ENCODE measurements at places on chromosomes 16 and 17.

GRCh38 chr17:14135906-14136590 is 66.7 kb downstream of the COX10 start:
- DNase-seq, result no peak

GRCh38 chr16:53048139-53048915 is 4.4 kb downstream of the CHD9NB start:
- no peak for DNase-seq

GRCh38 chr17:80743181-80743771 is 198.6 kb downstream of the RPTOR start:
- DNase-seq, result no peak

- no peak for DNase-seq
Measured at GRCh38 chr17:58330997-58331814, 2.6 kb upstream of the TSPOAP1 start.

DNA sequence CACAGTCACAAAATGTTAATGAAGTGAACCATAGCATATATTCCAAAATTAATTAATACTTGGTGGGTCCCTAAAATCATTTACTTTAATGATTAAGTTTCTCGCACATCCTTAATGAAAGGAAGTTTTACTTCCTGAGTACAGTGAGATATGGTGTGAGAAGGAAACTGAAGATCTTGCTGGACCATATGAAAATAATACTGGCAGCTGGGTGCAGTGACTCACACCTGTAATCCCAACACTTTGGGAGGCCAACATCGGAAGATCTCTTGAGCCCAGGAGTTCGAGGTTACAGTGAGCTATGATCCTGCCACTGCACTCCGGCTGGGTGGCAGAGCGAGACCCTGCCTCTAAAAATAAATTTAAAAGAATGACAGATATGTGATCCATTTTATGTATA is 62.5 kb downstream of the ABCA8 start:
- no peak for DNase-seq

DNA sequence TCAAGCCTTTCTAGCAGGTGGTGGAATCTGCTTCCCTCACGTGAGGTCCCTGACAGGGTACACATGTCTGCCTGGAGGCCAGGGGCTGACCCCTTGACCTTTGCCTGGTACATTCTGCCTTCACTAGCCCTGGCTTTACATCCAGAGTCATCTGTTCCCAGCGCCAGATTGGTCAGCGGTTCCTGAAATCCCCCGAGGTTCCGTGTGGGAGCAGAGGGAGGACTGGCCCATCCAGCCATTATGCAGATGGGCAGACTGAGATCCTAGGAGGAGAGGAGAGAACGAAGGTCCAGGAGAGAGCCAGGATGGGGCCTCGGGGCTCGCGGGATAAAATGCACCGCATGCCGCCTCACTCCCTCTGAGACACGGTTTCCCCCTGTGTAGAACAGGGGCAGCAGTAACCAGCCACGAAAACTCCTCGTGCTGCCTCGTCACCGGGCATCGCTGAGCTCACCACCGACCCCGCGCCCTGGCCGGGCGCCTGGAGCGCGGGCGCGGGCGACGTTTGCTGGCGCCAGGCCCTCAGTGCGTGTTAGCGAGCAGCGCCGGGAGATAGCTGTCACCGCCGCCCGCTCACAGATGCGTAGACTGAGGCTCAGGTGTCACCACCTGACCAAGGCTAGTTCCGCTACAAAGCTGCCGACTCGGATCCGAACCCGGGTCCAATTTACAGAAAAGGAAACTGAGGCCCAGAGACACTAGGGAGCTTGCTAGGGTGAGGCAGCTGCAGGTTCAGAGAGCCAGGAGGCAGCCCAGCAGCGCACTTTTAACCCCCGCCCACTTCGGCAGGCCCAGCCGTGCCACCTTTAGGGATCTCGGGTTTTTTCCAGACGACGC is 811 bp upstream of the MAP2K3 start:
- DNase-seq, result peak; percentile 22

- DNase-seq, result no peak
Measured at GRCh38 chr17:57602896-57603295, 142.2 kb downstream of the CCDC182 start.

- DNase-seq, result no peak
Measured at GRCh38 chr17:76568811-76569221, 16.8 kb downstream of the ST6GALNAC2 start.

- no peak for DNase-seq
Measured at GRCh38 chr17:3968886-3969524, 4.8 kb upstream of the ATP2A3 start.

DNA sequence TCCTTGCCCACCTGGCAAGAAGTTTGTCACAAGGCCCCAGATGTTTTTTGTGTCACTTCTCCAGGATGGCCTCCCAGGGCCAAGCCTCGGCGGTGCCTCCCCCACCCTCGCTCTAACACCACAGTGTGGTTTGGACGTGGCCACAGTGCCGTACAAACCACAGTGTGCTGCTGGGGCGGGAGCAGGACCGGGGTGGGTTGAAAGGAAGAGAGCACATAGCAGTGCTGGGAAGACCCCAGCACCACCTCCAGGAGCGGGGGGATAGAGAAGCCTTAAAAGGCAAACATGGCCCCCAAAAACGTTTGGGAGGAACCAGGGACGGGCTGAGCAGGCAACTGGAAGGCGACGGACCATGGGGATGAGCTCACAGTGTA is 5.0 kb upstream of the BCL6B start:
- DNase-seq, result no peak

GRCh38 chr16:89722392-89723278 is 1.3 kb downstream of the ZNF276 start:
- peak; percentile 56 for DNase-seq

GRCh38 chr16:79328402-79329165 is 272.0 kb downstream of the MAF start:
- DNase-seq, result no peak

GRCh38 chr17:4199818-4200402 is 56.9 kb downstream of the CYB5D2 start:
- peak; percentile 18 for DNase-seq

GRCh38 chr17:61352408-61352770 is 47.3 kb upstream of the TBX2 start:
- no peak for DNase-seq

GRCh38 chr17:79991140-79991923 is 44.3 kb downstream of the TBC1D16 start:
- DNase-seq, result peak; percentile 68

- no peak for DNase-seq
Measured at GRCh38 chr17:76333673-76334505, 19.8 kb downstream of the PRPSAP1 start.

DNA sequence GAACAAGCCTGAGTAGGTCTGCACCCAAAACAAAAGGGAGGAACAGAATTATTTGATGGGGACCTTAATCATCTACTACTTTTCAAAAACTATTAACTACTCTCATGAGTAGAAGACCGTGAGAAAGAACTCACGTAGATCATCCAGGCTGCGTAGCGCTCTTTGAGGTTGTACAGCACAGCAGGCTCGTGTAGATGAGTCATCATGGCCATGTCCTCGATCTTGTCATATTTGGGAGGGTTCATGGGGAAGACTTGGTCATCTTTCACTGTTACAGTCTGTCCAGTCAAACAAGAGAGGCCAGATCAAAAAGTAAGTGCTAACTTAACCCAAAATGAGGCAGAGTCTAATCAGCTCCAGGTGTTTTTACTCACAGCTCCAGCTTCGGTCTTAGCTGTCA is 2.3 kb downstream of the MYH1 start:
- no peak for DNase-seq

DNA sequence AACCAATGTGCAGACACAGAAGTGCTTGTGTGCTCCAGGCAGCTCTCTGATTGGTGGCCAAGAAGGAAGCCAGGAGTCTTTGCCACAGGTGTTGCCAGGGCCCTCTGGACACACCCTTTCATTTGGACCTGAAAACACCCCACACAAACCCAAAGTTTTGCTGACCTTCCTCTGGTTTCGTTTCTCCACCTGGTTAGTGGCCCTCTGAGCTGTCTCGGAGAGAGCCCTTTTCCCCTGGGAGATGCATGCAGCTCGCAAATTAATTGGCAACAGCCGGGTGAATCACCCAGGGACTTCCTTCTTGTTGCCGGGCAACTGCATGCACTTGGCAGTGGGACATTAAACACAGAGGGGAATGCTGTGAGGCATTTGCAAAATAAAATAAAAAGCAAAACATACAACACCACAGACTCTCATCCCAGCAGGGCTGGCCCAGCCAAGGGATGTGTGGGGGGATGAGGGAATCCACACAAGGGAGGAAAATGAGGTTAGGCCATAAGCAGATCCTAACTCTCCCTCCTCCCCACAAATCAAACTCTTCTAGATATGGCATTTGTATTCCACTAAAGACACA is 286.6 kb downstream of the SOX9 start:
- peak; percentile 87 for DNase-seq

GRCh38 chr16:85220964-85221731 is 108.9 kb upstream of the CIBAR2 start:
- DNase-seq, result no peak

- no peak for DNase-seq
Measured at GRCh38 chr17:3002538-3003295, 60.7 kb downstream of the OR1D5 start.

GRCh38 chr16:88471575-88471974 is 18.5 kb downstream of the ZFPM1 start:
- DNase-seq, result no peak

GRCh38 chr16:46607529-46607928 is 13.7 kb downstream of the SHCBP1 start:
- peak; percentile 46 for DNase-seq

GRCh38 chr17:77869665-77870132 is 88.8 kb upstream of the TNRC6C start:
- no peak for DNase-seq

- DNase-seq, result no peak
Measured at GRCh38 chr17:17723354-17724261, 42.4 kb downstream of the RAI1 start.

DNA sequence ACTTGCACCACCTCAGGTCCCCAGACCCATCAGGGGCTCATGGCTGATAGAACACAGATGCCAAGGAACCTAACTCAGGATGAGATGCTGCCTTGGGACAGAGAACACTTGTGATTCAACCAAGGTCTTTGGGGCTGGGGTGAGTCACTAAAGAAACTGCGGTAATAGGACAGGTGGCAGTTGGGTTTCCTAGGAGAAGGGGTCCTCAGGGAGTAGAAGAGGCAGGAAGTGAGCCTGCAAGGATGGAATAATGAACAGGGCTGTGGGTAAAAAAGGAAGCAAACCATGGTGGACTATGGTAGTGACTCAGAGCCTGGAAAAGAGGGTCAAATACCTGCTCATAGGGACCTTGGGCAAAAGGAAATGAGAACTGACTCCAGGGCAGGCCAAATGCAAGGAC is 6.5 kb upstream of the PNPO start:
- no peak for DNase-seq

DNA sequence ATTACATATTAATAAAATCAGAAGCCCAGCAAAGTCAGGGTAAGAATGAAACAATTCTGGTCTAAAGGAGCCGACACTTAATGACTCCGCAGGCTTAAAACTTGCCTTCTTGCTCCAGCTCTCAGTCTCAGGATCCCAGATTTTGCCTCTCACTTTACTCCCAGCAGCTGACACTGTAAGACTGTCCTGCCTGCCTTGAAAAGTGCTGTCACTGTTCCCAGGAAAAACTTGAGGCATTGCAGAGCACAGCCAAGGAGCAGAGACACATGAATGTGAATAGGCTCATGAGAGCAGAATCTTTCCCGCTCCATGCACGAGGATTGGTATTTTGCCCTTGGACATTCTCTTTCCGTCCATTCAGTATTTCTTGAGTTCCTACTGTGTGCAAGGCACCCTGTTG is 457.6 kb upstream of the ZFHX3 start:
- no peak for DNase-seq

GRCh38 chr16:26464576-26465266 is 602.0 kb upstream of the C16orf82 start:
- DNase-seq, result no peak

- DNase-seq, result no peak
Measured at GRCh38 chr17:6530324-6530920, 25.9 kb downstream of the PITPNM3 start.

DNA sequence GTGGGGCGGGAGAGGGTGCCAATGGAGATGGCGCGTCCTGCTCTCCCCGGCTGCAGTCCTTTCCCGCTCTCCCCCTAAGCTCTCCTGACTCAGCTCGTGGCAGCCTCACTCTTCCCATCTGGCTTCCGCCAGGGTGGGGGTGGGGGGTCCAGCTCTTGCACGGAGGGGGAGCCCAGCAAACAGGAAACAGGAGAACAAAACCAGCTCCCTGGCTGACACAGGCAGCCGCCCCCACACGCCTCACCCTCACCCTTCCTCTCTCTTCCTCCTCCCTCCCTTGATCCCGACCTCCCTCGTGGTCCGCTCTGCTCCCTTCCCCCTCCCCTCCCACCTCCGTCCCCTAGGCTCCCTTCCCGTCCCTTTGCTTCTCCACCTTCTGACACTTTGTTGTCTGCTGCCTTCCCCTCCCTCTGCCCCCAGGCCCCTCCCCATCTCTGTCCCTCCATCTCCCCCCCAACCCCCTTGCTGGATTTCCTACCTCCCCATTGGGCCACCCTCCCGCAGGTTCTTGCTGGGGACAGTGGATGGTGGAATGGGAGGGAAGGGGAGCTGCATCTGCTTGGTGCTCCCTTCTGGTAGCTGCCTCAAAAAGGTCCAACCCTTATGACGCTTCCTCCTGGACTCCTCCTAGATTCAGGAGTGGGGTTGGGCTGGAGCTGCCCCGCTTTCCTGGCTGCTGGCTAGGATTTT is 23.7 kb downstream of the ARHGAP23 start:
- no peak for DNase-seq

DNA sequence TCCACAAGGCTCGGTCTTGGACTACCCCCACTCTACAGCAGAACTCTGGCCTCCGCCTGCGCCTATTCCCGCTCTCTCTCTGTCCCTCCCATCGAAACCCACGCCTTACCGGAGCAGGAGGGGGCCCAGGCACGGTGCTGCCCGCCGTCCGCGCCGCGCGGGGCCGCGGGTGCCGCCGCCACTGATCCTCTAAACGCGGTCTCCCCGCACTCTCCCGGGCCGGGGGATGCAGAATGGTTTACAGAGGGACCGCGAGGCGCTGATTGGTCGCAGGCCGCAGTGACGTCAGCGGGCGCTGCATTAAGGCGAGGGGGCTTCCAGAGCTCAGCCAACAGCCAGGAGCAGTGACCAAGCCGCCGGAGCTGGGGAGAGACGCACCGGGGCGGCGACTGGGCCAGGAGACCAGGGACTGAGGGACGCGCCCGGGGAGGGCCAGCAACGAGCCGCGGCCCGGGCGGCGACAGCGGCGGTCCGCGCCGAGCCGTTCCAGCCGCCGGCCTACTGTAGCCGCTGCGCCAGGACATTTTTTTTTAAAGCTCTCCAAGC is 747 bp upstream of the LHX1 start:
- no peak for DNase-seq

- DNase-seq, result no peak
Measured at GRCh38 chr17:3727041-3727440, 3.3 kb downstream of the HASPIN start.

GRCh38 chr16:81696961-81697615 is 82.0 kb upstream of the PLCG2 start:
- peak; percentile 51 for DNase-seq

GRCh38 chr16:84810518-84811273 is 9.1 kb upstream of the CRISPLD2 start:
- no peak for DNase-seq

GRCh38 chr17:50118076-50118827 is 11.7 kb downstream of the SAMD14 start:
- DNase-seq, result no peak

GRCh38 chr16:21156767-21157467 is 1.6 kb upstream of the LDAF1 start:
- peak; percentile 78 for DNase-seq

- DNase-seq, result no peak
Measured at GRCh38 chr17:55057184-55057583, 88.6 kb downstream of the STXBP4 start.
